LNCaP clone FGC (cell line): ENCODE measurements at places on chromosomes 6 and 20.

GRCh38 chr6:3746119-3746691 lies 5.3 kb downstream of the PXDC1 start:
- DNase-seq = no peak

DNA sequence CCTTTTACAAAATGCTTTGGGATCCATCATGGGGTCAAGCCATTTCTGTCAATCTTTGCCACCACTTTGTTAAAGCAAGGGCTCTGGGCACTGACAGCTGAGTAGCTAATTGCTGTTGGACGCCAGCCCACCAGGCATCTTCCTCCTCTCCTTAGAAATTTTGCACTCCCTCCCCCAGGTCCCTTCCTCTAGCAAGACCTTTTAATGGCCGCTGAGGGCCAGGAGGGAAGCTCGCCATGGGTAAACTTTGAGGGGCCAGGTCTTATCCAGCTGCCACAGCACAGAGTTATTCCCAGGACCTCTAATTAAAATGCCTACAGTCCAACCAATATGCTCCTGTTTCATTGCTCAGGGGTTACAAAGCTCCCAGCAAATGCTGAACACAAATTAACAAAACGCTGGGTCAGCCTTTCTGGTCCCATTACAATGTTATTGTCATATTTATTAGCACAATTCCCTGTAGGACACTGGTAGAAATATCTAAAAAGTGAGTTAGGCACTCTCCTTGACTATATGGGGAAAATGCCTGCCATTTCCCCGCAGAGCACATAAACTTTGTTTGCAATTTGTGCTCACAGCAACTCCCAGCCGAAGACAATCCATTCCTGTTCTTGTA lies 16.8 kb downstream of the SCML4 start:
- no peak for DNase-seq

- no peak for DNase-seq
These were observed 538.5 kb downstream of the CD83 start for GRCh38 chr6:14656078-14656521.

- peak; percentile 91 for DNase-seq
These were observed 329.7 kb downstream of the MAFB start for GRCh38 chr20:40359131-40359912.

DNA sequence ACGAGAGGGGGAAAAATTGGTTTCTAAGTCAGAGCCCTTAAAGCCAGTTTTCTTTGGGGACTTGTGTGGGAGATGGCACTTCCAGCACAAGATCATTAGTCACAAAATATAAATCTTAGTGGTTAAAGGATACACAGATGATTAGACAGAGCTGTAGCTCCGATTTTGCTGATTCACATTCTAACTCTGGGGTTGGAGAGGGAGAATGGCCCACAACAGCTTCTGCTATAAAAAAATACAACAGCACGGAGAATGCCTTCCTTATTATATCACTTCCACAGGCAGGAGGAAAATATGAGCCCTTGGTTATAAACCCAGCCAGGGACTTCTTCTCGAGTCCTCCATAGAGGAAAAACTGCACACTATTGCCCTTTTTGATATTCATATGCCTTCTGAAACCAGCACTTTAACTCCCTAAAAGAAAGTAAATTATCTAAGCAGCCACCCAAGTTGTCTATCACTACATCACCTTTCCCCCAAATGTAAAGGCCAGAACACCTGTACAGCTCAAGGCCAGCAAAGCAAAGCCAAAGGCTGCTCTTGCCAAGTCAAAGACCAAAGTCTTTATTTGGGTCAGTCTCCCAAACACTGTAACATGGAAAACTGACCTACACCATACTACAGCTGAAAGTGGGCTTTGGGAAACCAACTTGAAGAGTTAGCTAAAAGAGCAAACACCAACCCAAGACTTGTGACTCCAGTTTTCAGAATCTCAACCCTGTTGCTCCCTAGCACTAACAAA lies 10.4 kb downstream of the MRPL14 start:
- no peak for DNase-seq
